Liver (tissue), 10 donors: ENCODE measurements at places on chromosomes 7 and 10.

- no peak for DNase-seq
These were observed 13.5 kb upstream of the ZMIZ1 start for GRCh38 chr10:79055100-79055782.

GRCh38 chr7:22696541-22697228 lies 30.3 kb upstream of the IL6 start:
- no peak for DNase-seq

- no peak for DNase-seq
These were observed 230.9 kb downstream of the ZEB1 start for GRCh38 chr10:31549896-31550295.

DNA sequence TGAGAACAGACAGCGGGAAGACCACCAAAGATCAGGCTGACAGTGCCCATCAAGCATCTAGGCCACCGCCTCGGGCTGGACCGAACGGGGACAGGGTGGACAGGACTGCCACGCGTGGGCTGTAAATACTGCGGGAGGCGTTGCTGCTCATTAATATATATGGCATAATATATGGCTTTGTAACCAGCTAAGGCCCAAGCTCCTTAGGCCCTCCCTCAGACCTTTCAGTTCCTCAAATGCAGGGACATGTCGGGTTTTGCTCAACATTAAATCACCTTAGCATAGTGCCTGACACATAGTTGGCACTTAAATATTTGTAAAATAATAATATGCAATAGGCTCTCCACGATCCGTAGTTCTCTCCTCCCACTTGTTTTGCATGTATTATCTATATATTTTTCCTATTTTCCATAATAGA lies 402 bp upstream of the TMEM168 start:
- DNase-seq, result no peak

GRCh38 chr10:95536017-95536416 lies 25.2 kb downstream of the SORBS1 start:
- no peak for DNase-seq

- DNase-seq, result no peak
These were observed 70.2 kb upstream of the LAMB4 start for GRCh38 chr7:108200326-108200725.

- no peak for DNase-seq
These were observed at the start of gene FAM180A for GRCh38 chr7:135748770-135749169. TSS of gene FAM180A (minus strand) at chr7:135748813. CDS start at chr7:135748580, 233 bp downstream.

DNA sequence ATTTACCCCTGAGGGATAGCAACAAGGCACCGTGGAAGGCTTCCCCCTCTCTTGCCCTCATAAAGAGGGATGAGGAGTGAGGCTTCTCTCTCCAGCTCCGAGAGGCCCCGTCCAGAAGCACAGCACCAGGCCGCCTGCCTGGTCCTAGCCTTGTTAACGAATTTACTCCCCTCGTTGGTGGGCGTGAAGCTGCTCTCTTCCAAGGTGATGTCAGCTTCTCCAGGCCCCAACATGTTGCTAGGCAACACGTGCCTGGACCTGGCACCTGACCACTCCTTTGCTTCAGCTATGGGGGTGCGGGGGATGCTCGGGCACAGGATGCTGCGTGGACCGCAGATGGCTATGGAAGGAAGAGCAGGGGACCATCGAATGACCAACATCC lies 135.2 kb upstream of the MGMT start:
- no peak for DNase-seq
